Keratinocyte (primary cell): ENCODE measurements at places on chromosomes 5 and 9.

DNA sequence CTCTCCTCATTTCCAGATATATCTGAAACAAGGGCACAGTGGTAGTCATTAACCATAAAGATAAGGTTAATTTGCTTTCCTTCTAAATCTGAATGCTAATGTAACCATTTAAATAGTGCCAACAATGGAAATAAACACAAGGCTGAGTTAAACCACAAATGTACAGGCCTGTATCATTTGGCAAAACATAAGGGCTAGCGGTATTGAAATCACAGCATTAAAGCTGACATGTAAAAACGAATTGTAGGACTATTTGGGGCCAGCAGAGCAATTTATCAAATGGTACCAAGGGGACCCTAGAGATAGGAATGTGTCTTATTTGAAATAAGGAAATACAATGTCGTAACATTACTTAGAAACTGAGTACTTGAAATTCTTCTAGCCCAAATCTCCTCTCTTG, 247.5 kb upstream of the RPS23 start:
- DNase-seq: no peak

DNA sequence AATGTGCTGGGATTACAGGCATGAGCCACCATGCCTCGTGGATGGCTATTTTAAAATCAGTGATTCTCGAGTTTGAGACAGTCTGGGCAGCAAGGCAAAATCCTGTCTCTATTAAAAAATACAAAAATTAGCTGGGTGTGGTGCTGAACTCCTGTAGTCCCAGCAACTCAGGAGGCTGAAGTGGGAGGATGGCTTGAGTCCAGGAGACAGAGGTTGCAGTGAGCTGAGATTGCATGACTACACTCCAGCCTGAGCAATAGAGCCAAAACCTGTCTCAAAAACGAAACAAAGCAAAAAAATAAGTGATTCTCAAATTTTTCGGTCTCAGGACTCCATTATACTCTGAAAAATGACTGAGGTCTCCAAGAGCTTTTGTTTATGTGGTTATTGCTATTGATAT, 47.9 kb upstream of the HSPA9 start:
- DNase-seq: no peak

- DNase-seq: no peak
Measured at GRCh38 chr9:85290019-85290418, 451.7 kb downstream of the AGTPBP1 start.

DNA sequence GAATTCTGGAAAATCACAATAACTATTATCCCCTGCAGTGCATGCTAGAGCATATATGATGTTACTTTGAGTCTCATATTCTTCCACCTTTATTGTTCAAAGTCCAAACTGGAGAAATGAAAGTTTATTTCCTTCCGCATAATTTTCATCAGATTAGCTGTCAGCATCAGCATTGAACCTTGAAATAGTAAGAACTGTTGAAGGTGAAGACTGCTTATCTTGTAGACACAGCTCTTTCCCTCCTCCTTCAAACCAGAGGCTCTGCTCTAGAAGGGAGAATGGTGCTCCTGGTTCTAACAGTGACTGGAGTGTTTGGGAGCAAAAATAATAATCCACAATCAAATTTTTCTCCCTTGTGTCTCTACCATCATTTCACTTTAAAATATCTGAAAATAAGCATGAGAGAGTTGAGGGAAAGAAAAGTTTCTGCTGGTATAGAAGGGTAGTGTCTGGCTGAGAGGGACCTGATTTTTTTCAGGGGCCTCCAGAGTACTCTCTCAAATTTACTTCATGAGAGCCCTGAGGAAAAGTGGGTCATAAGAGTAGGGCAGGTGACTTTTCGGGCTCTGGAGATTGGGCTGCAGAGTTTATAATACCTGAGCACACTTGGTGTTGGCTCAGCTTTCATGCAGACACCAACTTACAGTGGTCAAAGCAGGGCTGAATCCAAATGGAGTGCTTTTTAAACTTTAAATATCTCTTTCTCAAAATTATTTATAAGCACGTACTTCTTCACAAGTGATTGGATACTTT, 170.4 kb downstream of the ZDHHC21 start:
- DNase-seq: no peak

DNA sequence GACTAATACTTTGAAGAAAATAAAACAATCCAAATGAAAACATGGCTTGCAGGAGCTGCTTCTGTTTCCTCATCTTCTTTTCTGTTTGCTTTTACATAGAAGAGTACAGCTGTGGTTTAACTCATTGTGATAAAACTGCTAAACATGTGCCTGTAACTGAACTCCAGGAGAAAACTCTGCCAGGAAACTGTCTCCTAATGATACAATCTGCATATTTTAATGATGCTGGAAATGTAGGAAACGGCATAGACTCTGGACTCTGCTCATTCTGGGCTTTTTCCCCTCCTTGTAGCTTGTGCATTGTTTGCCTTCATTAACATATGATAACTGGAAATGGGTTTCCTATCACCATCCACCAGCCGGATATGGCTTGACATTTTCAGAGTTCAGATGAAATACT, 813.3 kb upstream of the WWC1 start:
- DNase-seq: no peak

- DNase-seq: no peak
Measured at GRCh38 chr5:6508931-6509330, 60.3 kb downstream of the UBE2QL1 start.

DNA sequence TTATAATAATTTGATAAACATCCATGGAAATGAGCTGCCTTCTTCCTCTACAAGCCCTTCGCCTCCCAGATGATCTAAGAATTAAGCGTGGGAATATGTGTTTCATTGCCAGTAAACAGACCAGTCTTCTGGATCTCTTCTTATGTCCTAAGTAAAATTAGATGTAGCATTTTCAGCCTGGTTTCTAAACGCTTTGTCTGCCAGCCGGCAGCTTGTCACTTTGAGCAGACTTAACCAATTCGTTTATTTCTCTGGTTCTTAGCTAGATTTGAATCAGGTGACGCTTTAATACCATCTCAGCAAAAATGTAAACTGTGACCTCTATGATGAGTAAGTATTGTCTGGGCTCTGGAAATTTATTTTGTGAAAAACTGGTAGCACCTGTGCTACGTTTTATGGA, 380.6 kb upstream of the NUDT12 start:
- no peak for DNase-seq

DNA sequence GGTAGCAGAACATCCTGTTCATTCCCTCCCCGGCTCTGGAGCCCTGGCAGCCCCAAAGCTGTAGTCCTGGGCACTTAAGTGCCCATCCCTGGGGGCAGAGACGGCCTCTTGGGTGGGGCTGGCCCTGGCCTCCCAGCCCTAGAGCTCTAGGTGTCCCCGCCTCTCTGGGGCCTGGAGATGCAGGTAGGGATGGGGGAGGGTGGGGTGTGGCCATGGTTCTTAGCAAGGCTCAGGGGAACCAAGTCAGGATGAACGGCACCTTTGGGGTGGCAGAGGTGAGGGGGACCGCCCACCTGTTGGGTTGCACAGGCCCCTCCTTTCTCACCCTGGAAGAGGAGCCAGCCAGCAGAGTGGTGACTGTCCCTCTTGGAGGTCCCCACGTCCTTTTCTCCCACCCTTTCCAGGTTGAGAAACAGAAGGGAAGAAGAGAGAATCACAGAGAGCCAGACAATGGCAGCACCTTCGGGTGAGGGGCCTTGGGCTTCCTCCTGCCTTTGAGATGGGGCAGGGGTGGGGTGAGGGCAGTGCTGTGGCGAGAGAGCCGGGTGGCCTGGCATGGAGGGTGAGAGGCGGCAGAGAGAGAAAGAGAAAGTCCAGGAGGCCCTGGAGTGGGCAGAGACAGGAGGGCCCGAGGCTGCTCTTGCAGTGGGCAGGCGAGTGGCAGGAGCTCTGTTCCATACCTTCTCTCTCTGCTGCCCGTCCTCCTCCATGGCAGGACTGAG, 2.3 kb downstream of the CRAT start:
- no peak for DNase-seq

GRCh38 chr5:73183000-73183399, 10.0 kb downstream of the TMEM174 start:
- DNase-seq: no peak

DNA sequence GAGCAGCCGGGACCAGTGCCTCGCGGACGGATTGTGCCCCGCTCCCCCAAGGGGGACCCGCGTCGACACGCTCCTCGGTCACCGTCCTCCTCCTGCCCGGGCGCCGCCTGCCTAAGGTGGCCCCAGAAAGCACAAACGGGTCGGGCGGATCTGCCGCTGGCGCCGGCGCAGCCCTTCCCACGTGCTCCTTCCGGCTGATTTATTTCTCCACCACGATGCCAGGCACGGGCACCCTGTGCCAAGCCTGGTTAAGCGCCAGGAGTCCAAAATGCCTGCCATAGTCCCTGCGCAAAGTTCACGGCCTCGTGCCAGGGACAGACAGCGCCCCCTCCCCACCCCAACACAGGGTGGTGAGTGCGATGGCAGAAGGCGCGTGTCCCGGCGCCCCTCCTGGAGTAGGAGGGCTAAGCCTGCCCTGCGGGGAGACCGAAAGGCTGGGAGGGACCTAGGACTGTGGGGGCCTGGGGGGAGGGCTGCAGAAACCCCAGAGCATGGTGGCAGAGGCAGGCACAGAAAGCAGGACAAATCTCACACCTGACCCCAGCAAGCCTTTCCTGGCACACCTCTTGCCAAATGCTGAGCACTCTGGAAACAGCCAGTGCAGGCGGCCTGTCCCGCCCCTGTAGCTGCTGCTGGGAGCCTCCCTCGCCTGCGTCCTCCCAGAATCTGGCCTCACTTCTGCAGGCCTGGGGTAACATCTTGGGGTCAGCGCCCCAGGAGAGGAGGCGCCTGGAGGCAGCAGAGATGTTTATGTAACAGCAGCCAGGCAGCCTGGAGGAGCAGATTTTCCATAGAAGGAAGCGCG, 1.1 kb upstream of the NOTCH1 start:
- no peak for DNase-seq

DNA sequence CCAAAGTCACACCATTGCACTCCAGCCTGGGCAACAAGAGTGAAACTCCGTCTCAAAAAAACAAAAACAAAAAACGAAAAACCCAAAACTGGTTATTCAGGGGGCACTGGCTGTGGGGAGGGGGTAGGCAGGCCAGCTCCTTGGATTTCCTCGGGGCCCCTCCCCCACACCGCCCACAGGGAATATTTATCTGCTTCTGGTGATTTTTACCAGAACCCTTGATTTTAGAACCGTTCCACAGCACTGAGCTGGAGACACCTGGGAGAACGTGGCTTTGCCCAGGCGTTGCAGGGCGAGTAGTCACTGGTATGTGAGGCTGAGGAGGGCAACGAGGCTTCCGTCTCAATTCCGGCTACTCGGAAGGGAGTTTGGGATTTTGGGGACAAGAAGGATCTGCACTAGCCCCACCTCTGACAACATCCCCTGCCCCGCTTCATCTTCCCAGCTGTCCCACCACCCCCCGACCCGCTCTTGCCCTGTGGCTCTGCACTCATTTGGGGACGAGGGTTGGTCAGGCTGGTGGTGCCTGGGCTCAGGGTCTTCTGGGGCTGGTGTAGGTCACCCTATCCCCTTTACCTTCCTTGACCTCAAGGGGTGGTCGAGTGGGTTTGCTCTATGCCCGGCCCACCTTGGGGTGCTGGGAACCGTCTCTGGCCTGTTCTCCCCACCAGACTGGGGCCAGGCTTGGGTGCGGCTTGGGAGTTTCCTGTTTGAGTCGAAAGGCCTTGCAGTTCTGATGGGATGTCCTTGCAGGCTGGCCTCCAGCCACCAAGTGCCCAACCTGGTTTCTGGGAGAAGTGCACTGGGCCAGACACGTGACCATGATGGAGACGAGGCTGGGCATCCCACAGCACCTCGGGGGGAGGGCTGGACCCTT, 3.5 kb downstream of the AHRR start:
- no peak for DNase-seq

DNA sequence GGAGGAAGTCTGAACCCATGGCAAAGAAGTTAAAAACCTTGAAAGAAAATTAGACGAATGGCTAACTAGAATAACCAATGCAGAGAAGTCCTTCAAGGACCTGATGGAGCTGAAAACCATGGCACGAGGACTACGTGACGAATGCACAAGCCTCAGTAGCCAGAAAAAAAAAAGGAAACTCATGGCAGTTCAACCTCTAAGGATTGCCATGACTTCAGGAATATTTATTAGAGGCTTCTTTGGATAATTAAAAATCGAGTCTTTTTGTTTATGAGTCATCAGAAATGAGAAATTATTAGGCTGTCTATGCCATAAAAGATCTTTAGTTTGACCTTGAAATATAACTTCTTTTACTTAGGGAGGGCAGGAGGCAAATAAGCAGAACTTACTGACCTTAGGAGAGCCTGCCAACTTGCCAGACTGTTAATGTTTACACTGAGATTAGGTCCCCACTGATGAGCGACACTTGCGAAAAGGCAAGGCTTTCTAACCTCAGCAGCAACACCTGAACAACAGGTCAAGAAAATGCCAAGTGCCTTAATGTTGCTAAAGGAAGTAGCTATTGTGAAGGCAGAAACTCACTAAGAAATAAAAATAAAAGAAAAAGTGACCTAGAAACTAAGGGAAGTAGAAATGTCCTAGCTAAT, 55.2 kb upstream of the TUSC1 start:
- DNase-seq: no peak

GRCh38 chr9:124016175-124017050, 4.8 kb downstream of the LHX2 start:
- no peak for DNase-seq

DNA sequence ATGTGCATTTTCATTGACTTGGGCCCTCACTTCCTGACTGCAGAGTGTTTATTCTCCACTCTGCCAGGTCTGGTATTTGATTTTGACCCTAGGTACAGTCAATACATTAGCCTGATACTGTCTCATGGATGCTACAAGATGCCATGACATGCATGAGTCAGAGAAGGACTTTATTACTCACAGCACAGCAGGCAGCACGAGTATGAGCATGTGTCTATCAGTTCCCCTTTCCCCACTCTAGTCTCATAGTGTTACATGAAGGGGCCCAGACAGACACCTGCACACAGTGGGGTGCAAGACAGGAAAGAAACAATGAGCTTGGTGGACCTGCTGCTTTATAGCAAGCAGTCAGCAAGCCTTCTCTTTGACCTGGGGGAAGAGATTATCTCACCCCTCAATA, 19.6 kb downstream of the ITGA2 start:
- DNase-seq: no peak

GRCh38 chr5:54678737-54679136, 161.2 kb downstream of the SNX18 start:
- no peak for DNase-seq

GRCh38 chr9:93122721-93123221, 11.3 kb downstream of the NINJ1 start:
- DNase-seq: no peak
